OCI-LY7 (cell line): ENCODE measurements at places on chromosomes 1 and 21. TPM values are rescaled to one million over a fixed set of nuclear protein-coding genes. Genes with fewer than 3 reads are reported as not detected.

Gene CTBS
- total RNA-seq = 9.3 and 11.9 TPM in 2 replicates

Gene GJA5
- not detected in 2 replicates for total RNA-seq

Gene CTTNBP2NL
- total RNA-seq = 7.0 and 8.7 TPM in 2 replicates

Gene LCE1B
- not detected in 2 replicates for total RNA-seq

Gene CD1E
- not detected in 2 replicates for total RNA-seq

Gene OR2L8
- total RNA-seq = not detected in 2 replicates

Gene TTLL10
- not detected in 2 replicates for total RNA-seq

Gene KRTAP11-1
- not detected in 2 replicates for total RNA-seq

Gene UMODL1
- total RNA-seq = 7.4 and 10.0 TPM in 2 replicates

Gene PPFIA4
- total RNA-seq = 0.55 and 2.7 TPM in 2 replicates

Gene AADACL4
- not detected in 2 replicates for total RNA-seq

Gene NHLH1
- total RNA-seq = 0.65 and 0.68 TPM in 2 replicates

Gene ADAMTS5
- not detected in 2 replicates for total RNA-seq

- DNase-seq = no peak
Observed at GRCh38 chr21:36184545-36184944, 27.9 kb downstream of the DOP1B start.

DNA sequence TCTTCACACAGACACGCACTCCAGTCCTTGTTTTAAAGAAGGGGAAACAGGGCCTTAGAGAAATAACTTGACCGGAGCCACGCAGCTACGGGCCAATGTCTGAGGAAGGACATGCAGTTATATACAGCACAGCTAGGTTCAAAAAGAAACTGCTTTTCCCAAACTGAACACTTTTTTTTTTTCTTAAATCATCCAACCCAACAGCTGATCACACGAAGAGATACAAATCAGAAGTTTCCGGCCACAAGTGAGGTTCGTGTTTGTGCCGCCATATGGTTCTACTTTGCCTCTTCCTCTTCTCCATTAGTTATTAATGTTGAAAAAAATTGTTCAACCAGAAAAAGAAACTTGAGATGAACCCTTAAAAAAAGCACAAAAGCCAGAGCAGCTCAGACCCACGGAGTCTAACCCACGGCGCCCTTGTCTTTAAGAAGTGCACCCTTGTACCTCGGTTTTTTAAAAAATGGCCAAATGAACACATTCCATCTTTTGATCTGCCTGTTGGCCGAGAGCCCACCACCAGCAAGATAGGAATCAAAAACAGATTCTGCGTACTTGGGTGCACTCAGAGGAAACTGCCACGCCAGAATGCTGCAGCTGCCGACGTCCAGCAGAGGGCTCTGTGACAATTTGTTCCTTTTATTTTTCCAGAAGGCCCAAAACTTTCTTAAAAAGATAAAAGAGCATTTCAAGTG, 78.9 kb downstream of the SLC66A1 start:
- peak; percentile 74 for DNase-seq

DNA sequence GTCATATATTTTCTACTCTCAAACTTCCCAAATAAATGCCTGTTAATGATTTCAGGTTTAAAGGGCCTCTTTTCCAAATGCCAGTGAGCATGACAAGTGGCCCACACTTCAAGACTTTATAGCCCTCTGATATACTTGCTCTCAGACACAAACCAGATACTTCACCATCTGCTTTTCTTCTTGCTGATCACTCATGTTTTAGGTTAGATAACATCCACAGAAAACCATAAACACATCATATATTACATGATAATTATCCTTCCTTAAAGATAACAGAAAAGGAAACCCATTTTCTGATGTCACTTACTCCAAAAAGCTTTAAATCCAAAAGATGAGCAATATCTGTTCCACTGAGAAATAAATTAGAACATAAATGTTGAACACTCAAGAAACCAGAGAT, 723.5 kb downstream of the LTN1 start:
- no peak for DNase-seq

DNA sequence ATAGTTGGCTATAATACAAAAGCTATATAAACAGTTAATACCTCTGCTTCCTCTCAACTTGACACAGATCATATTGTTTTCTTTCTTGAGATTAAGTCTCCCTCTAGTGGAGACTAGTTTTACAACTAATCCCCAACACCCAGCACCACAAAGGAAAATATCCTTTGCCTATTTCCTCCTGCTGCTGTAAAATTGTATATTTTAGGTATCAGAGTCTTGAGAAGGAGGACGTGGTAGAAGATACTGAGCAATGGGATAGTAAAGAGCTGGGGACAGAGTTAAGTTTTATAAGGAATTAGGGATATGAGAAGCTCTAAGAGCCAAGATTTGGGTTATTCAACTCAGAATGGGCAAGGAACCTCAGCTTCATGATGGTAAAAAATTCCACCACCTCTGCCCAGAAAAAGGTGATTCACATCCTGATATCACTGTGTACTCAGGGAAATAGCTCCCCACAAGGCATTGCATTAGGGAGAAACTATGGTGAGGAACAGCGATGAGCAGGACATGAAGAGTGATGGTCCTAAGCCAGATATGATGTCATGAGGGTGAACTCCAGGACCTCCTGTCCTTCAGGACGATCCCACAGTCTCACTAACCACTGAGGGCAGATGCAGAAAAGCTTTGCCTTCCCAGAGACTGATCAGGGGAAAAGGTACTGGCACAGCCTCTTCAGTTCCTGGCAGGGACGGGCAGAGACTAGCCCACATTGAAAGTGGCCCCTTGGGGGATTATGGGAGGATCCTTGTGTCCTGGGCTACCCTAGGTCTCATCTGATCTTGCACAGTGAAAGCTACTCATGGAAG, 14.7 kb upstream of the CFAP126 start:
- peak; percentile 74 for DNase-seq

DNA sequence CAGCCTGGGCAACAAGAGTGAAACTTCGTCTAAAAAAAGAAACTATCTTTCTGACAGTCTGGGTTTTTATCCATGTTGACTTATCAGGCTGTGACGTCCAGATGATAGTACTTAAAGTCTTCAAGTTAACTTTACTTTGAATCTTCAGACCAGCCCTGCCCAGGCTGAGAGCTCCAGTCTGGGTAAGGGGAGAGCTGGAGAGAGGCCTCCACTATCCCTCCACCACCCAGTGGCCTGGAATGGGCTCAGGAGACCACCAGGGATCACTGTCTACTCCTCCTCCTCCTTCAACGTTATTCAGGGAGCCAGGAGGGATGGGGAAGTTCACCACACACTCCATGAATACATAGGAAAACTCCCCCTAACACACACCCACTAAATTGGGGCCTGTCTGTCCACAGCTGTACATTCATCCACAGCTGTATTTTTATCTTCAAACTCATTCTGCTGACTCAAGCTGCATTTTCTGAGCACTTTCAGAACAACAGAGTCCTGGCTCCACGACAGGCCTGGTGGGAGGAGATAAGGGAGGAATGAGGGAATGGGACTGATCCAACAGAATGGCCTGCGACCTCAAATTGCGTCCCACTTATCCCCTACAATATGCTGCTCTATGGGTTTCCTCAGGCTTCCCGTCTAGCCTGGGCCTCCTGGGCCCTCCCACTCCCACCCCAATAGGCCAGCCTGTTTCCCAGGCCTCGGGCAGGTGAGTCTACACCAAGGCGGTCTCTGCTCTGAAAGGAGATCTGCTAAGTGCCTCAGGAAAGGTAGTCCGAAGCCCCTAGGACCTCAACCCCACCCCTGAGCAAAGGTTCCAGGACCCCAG, 1.8 kb downstream of the SLC45A3 start:
- no peak for DNase-seq

GRCh38 chr1:16367258-16367967, 371 bp downstream of the SZRD1 start:
- peak; percentile 83 for DNase-seq

DNA sequence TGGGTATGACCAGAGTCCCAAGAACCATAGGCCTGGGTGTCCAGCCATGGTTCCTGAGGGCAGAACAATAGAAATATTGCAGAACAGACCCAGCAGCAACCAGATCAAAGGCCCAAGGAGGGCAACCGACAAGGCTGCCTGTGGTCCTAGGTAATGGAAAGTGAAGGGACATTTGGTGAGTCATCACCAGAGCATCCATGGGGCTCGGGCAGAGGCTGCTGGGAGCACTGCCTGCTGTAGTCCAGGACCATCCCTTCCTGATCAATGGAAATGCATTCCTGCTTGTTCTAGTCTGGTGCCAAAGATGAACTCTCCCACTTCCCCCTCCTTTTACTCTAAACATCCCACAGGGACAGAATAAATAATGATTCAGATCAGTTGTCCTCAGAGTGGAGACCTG, 172.8 kb upstream of the CACNA1E start:
- DNase-seq = no peak

DNA sequence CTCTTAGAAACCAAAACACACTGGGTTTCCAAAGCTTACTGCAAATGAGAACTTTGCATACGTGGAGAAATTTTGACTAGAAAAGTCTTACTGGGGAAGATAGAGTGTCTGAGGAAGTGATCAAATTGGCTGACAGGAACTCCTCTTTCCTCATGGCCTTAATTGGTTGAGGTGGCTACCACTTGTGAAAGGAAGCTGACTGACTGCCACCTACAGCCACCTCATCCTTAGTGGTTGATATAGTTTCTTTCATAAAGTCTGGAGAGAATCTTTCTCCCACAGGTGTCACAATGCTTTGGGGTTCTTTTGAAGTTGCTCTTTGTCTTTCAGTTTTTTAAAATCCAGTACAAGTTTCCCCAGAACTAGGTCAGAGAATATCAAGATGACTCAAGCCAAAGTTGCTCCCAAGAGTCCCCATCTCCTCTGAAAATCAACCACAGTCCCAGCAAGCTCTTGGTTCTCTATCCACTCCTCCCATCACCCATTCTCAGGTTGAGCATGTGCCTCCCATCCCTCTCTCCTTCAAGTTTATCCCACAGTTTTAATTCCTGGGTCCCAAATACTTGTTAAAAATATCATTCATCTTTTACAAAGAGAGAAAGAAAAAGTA, 43.3 kb downstream of the GPR88 start:
- no peak for DNase-seq

GRCh38 chr1:98102345-98103030, 181.7 kb upstream of the DPYD start:
- DNase-seq = no peak

DNA sequence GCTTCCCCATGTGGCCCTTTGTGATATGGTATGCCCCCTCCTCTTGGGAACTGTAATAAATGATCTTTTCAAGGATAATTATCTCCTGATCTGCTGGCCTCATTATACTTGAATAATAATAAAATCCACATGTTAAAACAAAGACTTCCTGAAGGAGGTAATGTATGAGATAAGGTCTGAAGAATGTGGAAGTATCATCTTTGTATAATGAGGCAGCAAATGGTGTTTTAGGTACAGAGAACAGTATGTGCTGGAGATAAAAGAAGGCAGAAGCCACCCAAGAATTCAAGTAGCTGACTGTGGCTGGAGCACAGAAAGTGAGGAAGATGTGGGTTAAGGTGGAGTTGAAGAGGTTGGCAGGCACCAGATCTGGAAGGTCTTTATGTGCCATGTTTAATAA, 12.8 kb upstream of the COG2 start:
- no peak for DNase-seq

DNA sequence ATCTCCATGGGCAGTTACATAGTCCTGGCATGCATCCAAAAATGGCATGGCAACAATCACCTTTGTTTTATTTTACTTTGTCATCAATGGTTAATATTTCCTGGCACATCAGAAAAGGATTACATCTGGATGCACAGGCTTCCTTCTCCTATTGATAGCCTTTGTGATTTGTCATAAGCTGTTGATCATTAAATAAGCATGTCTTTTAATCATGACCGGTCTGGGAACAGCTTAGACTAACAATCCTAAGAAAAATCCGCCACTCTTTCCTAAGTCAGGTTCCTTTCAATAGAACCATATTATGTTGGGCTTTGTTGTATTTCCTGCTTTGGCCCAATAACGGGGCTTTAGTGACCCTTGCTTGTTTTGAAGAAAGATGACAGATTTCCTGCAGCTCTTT, 330.6 kb downstream of the DUSP10 start:
- no peak for DNase-seq

DNA sequence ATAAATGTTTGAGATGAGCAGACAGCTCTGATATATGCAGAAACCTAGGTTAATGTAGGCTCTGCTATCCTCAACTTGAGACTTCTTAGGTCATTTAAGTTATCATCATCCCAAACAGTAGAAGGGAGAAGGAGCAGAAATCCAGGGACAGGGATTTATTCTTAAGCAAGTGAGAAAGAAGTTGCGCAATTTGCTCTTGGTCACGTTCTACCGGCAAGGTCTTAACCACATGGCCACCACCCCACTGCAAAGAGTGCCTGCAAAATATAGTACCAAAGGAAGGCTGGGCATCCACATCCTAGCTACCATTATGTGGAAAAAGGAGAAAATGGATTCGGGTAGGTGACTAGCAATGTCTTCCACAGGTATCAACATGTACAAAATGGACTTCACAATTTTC, 25.2 kb downstream of the CRNN start:
- DNase-seq = no peak

DNA sequence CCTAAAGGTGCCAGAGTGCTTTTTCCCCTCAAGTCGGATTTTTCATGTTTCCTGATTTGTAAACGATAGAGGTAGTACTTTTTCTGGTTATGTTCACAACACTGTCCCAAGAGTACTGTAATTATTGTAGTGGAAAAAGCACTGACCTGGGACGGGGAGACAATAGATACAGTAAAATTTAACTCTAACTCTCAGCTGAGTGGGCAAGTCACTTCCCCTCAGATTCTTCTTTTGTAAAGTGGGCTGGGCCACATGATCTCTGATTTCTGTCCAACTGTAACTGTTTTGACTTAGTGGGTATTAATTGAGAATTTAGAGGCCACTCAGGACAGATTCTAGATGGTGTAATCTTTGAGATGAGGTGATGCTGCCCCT, 19.1 kb downstream of the MARCKSL1 start:
- DNase-seq = peak; percentile 74

DNA sequence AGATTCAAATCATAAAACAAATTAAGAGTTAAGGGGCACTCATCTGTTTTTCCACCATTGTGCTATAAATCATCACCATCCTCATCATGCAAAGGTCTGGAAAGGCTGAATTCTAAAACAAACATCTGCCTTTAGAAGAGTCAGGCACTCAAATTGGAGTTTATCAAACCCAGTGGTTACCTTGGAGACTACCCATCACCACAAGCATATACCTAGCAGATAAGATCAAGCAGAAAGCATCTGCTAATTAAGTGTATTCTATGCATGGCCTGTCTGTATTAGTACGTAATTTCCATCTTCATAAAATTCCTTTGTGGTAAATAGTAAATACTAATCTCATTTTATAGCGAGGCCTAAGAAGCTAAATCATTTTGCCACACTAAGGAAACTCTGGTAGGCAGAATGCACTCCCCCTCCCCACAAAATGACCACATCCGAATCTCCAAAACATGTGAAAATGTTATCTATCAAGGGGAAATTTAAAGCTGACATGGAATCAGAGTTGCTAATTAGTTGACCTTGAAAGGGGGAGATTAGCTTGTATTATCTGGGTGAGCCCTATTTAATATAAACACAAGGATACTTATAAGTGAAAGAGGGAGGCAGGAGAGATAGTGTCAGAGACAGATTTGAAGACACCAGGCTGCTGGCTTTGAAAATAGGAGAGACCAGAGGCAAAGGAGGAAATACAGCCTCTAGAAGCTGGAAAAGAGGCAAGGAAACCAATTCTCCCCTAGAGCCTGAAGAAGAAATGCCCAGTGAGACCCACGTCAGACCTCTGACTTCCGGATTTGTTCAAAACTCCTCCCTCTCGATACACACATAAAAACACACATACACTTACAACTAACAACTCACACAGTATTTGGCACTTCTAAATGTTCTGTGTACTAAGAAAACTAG, 23.2 kb downstream of the ARID4B start:
- DNase-seq = no peak

- DNase-seq = no peak
Observed at GRCh38 chr21:44360159-44360558, 6.7 kb downstream of the TRPM2 start.
